Tibial nerve (tissue), 4 donors: ENCODE measurements at places on chromosomes 2 and 18.

DNA sequence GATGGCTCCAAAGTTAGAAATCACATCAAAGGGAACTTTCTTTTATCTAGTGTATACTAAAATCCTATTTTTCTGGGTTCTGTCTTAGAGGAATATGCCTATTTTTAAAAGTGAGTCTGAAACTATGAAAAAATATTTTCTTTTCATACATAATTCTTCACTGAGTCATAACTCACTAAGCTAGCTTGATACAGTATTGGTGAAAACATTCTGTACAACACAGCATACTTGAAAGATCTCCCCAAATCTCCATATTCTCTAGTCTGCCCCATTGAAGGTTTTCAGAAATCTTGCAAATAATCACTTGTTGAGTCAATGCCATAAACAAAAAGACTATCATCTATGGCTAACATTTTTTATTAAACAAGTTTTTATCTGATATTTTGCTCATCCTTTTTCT is 44.5 kb downstream of the COL3A1 start:
- DNase-seq = no peak
- peaks cover 21% of the 10 kb centered on the region for H3K4me1 ChIP-seq
- H3K36me3 ChIP-seq = no peaks in the 10 kb centered on the region
- H3K27ac ChIP-seq = no peak overlapping the region
- no peaks in the 10 kb centered on the region for H3K27me3 ChIP-seq

GRCh38 chr2:224194161-224194560 is 155.1 kb upstream of the SERPINE2 start:
- H3K4me1 ChIP-seq = no peaks in the 10 kb centered on the region
- no peaks in the 10 kb centered on the region for H3K27me3 ChIP-seq
- H3K27ac ChIP-seq = no peak overlapping the region
- no peaks in the 10 kb centered on the region for H3K36me3 ChIP-seq

DNA sequence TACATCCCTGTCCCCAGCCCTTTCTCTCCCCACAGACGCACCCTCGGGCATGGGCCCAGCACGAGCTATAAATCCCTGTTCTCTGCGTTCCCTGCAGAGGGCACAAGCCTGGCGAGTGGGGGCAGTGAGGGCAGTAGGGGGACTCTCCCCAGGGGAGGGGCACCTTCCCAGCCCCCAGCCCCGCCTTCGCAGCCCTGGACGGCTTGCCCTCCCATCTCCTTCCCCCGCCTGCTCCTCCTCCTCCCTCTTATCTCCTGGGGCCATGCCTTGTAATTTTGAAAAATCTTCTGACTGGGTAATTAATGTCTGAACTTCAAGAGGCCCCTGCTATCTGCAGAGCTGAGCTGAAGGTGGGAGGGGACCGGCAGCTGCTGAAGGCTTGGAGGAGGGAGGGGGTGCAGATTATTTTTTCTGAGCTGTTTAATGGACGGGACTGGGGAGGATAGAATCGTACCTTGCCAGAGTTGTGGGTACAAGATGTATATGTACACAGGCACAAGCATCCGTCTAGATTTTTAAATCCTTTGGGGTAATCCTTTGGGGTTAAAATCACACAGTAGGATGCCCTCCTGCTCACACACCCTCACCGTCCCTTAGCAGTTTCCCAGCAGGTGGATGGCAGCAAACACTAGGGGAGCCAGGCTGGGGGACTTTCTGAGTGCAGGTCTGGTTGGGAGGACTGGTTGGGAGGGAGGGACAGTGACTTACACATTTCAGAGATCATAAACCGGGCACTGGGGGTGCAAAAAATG is 121.9 kb downstream of the SMAD7 start:
- H3K27me3 ChIP-seq = no peaks in the 10 kb centered on the region
- no peaks in the 10 kb centered on the region for H3K36me3 ChIP-seq
- H3K27ac ChIP-seq = peak overlapping the region; percentile 50
- H3K4me3 ChIP-seq = no peak overlapping the region
- peaks cover 78% of the 10 kb centered on the region for H3K4me1 ChIP-seq

DNA sequence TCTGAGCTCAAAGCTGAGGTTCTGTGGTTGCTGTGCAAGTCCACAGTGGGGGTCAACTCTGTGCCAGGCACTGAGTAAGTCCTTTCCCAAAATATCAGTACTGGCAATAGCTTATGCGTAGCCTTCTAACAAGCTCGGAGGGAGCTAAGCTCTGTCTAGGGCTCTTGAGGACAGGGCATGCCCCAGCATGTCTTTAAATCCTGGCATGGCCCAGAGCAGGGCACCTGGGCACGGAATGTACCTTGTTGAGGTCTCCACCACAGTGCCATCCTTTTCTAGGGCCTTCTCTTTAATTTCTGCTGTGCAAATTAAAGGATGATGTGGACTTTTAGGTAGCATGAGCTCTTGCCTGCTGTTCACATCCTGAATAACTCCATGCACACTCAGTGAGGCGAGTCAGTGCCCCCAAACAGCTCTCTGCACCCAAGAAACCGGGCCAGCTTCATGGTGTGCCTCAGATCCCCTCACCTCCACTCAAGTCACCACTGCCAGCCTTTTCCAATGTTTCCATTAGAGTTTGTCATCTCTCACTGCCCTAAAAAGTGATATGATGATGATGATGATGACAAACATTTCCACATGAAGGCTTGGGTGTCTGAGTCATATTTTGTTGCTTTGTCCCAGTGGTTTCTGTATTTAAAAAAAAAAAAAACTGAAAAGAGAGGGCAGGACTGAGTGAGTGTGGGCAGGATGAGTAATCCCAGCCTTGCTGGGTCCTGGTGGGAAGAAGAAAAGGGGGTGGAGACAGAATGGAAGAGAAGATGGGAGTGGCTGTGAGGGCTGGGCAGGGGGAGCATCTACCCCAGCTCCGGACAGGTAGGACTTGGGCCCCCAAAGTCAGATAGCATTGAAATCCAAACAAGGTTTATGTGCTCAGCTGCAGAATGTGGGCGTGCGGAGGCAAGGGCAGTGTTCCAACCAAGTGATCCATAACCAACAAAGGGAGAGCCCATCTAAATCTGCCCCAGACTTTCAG is 78.9 kb downstream of the ZBTB7C start:
- H3K4me1 ChIP-seq = no peaks in the 10 kb centered on the region
- no peak overlapping the region for H3K4me3 ChIP-seq
- no peaks in the 10 kb centered on the region for H3K36me3 ChIP-seq
- H3K27me3 ChIP-seq = no peaks in the 10 kb centered on the region
- DNase-seq = no peak
- H3K27ac ChIP-seq = no peak overlapping the region

- no peaks in the 10 kb centered on the region for H3K27me3 ChIP-seq
- no peaks in the 10 kb centered on the region for H3K4me1 ChIP-seq
- H3K4me3 ChIP-seq = no peak overlapping the region
- H3K27ac ChIP-seq = no peak overlapping the region
- no peaks in the 10 kb centered on the region for H3K36me3 ChIP-seq
These were observed 10.6 kb downstream of the SH3YL1 start for GRCh38 chr2:253202-253638.

DNA sequence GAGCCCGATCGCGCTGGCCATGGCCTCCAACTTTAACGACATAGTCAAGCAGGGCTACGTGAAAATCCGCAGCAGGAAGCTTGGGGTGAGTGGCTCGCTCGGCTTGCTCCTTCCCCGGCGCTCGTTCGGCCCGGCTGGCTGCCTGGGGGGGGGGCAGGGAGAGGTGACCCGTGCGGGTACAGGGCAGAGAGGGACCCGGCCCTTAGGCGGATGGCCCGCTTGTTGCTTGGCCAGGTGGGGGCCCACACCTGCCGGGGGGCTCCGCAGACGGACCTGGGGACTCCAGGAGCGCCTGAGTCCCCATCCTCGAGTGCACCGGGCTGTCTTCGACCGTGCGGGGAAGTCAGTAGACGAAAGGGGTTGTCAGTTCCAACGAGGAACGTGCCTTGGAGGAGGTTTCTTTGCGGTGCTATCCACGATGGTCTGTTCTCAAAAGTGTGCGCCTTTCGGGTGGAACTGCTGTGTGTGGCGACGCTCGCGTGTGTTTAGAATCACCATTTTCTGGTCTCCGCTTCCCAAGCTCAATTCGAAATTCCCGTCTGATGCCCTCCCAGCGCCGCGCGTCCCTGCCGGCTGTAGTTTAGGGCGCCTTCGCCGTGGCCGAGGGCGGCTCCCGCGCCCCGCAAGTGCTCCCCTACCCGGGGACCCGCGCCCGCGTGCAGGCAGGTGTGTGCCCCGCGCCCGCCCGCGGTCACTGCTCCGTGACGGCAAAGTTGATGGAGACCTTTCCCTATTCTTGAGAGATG is 711 bp downstream of the DOK6 start:
- H3K36me3 ChIP-seq = no peaks in the 10 kb centered on the region
- H3K4me1 ChIP-seq = no peaks in the 10 kb centered on the region
- H3K27me3 ChIP-seq = peaks cover 6% of the 10 kb centered on the region
- DNase-seq = no peak
- H3K27ac ChIP-seq = peak overlapping the region; percentile 82

- no peaks in the 10 kb centered on the region for H3K36me3 ChIP-seq
- no peak overlapping the region for H3K27ac ChIP-seq
These were observed 349.0 kb upstream of the TNP1 start for GRCh38 chr2:217208867-217209266.

DNA sequence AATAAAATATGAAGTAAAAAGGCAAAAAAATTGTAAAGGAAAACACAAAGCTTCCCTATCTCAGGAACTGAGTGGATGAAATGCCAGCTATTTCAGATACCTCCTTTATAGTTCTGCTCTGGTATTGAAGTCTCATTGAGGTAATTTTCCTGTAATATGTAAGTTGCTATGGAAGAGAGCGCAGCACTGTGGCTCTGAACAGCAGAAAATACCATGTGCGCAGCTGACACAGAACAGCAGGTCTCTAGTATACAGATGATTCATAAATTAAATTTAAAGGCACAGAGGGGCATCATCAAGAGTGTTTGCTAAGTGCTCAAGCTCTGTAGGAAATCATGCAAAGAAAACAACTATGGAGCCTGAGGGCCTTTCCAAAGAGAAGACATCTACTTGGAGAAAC is 315.3 kb upstream of the CDH7 start:
- no peaks in the 10 kb centered on the region for H3K27me3 ChIP-seq
- H3K27ac ChIP-seq = no peak overlapping the region
- no peak overlapping the region for H3K4me3 ChIP-seq
- DNase-seq = no peak
- H3K36me3 ChIP-seq = no peaks in the 10 kb centered on the region

DNA sequence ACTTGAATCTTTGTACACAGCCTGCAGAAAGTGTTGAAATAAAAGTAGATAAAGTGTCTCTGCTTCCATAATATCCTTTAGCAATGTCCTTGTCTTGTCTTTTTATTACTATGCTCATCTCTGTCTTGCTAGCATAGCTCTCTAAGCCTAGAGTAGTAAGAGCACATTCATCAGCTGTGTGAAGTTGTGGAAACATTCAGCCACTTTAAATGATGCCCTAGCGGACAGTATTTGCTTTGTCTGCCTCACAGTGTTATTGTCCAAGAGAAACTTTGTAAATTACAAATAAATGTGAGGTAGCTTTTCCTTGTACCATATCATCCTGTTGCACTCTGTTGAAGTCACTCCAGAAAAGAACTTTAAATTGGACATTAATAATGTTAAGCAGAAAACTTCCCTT is 60.3 kb upstream of the TTC21B start:
- DNase-seq = no peak
- H3K27me3 ChIP-seq = no peaks in the 10 kb centered on the region
- H3K36me3 ChIP-seq = no peaks in the 10 kb centered on the region
- H3K4me1 ChIP-seq = no peaks in the 10 kb centered on the region

GRCh38 chr18:39788383-39788782 is 2166.7 kb upstream of the PIK3C3 start:
- no peaks in the 10 kb centered on the region for H3K4me1 ChIP-seq
- H3K27ac ChIP-seq = no peak overlapping the region
- H3K27me3 ChIP-seq = no peaks in the 10 kb centered on the region
- H3K4me3 ChIP-seq = no peak overlapping the region
- no peak for DNase-seq
